ENCODE measurements at places on chromosomes 7 and 10.

DNA sequence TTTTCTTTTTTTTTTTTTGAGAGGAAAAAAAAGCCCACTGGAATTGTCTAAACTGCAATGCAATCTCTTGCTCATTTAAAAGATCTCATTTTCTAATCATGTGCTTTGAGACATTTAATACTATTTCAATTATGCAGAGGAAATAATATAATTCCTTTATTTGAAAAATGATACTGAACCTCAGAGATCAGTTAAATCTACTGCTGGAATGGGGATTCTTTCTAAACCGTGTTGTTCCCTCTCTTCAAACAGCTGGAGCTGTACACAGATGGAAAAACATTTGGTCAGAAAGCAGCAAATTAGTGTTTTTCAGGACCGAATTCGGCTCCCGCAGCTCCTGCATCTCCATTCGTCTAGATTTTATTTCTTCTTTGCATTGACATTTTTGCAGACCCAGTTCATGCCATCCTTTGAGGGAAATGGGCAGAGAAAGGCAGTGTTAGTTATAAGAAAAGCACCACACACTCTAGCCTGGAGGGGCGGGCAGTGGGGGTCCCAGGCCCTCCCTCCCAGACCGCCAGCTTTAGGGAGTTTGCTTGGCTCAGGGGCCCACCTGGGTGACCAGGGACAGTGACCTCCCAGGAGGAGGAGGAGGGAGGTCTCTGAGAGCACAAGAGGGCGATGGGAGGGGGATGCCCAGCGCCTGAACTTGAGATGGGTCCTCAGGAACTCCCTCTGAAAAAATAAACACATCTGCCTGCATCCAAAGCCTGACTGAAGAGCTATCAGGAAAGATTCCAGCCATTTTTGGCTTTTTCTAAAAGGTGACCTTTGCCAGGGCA is 32.4 kb downstream of the TRIM8 start:
- no peak for DNase-seq

DNA sequence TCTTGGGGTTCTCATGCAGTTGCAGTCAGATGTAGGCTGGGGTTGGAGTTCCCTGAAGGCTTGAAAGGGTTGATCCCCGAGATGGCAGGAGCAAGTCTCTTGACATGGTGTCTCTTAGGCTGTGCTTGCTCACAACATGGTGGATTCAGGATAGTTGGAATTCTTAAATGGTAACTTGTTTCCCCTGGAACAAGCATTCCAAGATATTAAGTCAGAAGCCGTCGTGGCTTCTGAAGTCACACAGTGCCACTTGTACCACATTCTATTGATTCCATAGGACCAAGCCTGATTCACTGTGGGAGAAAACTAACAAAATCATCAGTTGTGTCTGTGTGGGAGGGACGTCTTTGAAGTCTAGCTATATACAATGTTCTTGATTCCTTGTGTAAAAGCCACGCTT is 3.5 kb upstream of the SLC35B4 start:
- no peak for DNase-seq

- DNase-seq, result no peak
Observed at GRCh38 chr10:50988792-50989191, 85.5 kb upstream of the PRKG1 start.

- no peak for DNase-seq
Observed at GRCh38 chr7:36615852-36616540, 108.3 kb downstream of the AOAH start.

- no peak for DNase-seq
Observed at GRCh38 chr7:134174795-134175261, 47.7 kb downstream of the LRGUK start.

GRCh38 chr7:142607351-142607750 is 141.9 kb upstream of the PRSS1 start:
- no peak for DNase-seq

DNA sequence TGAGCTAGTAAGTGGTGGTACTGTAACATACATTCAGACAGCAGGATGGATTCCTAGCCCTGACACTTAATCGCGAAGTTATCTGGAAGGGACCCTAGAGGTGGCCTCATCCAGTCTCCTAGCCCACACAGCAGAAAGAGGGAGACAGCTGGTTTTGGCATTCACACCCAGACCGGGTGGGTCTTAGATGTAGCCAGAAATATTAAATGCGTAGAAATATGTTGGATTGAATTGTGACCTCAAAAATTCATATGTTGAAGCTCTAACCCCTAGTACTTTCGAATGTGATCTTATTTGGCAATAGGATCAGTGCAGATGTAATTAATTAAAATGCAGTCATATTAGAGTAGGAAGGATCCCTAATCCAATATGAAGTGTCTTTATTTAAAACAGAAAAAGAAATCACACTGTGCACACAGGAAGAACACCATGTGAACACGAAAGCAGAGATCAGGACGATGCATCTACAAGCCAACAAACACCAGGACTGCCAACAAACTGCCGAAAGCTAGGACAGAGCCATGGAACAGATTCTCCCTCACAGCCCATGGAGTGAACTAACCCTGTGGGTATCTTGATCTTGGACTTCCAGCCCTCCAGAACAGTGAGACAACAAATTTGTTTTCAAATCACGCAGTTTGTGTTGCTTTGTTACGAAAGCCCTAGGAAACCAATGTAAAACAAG is 2.9 kb upstream of the XPNPEP1 start:
- no peak for DNase-seq

DNA sequence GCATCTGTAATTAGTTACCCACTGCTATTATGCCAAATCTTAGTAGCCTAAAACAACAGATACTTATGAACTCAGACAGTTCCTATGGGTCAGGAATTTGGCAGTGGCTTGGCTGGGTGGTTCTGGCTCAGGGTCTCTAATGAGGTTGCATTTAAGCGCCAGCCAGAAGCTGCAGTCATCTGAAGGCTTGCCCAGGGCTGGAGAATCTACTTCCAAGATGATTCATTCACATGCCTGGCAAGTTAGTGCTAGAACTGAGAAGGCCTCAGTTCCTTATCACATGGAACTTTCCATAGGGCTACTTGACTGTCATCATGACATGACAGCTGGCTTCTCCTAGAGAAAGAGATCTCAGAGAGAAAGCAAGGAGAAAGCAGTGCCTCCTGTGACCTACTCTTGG is 121.3 kb downstream of the AVL9 start:
- DNase-seq, result no peak

- DNase-seq, result no peak
Observed at GRCh38 chr10:19654576-19654975, 161.7 kb upstream of the PLXDC2 start.

DNA sequence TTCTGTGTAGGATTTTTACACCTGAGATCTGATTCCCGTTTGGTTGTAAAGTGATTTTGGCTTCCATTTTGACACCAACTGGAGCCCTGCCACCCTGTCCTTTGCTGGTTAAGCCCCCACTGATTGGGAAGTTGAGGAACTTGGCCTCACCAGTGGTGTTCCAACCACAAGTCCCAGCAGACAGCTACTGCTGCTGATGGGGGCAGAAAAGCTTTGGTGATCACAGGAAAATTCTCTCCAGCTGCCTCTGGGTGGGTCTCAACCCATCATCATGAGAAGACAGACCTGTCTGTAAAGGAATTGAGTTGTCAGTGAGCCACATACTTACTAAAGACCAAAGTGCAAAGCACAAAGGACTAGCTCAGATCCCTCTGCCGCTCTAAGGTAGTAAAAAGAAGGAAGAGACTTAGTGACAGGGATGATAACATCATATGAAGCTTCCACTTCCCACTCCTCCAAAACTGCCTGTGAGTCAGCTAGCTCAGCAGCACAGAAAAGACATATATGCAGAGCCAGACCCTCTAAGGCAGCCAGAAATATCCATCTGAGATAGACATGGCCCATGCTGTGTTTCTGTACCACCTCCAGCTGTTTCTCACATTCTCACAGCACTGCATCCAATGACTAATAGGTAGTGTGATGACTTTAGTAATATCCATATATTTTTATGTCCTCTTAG is 22.4 kb upstream of the LRRC17 start:
- DNase-seq, result no peak

DNA sequence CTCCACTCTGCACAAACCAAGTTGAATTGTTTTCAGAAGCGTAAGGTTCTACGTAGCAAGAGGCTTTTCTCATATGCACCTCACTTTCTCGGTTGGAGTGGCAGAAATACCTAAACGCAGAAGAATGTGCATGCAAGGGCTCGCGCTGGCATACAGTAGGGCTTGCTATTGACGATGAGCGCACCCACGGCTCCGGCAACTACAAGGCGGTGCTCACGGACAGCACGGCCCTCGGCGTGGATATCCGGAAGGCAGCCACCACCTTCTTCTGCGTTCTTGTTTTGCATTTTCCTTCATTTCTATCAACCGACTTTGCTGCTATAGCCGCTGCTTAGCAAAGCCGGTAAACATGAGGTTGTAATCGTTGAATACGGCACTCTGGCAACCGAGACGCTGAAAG is 51.1 kb upstream of the UBE3C start:
- no peak for DNase-seq

DNA sequence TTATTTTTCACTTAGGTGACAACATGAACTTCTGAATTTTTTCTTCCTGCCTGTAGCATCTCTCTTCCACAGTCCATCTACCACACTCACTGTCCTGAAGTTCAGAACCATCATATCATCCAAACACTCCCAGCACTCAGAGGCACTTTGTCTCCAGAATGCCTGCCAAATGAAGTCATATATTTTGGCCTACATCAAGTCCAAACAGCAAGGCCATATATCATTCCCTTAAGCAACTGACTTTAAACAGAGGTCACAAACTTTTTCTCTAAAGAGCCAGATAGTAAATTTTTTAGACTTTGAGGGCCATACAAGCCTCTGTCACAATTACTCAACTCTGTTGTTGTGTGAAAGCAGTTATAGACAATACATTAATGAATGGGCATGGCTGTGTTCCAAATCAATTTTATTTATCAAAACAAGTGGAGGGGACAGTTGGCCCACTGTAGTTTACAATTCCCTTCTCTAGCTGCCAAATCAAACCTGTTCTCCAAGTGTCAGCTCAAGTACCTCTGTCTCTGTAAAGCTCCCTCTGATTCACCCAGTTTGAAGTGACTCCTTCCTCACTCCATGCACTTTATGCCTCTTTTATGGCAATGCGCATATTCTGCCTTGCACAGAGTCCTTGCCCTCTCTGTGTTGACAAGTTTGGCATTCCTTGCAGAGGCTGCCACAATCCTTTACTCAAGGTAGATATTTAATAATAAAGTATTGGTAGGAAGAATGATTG is 305.7 kb downstream of the FZD1 start:
- no peak for DNase-seq

GRCh38 chr10:18658271-18659124 is 733 bp upstream of the ARL5B start:
- DNase-seq, result peak; percentile 1

GRCh38 chr10:17235136-17235535 is 7.1 kb downstream of the VIM start:
- DNase-seq, result no peak

DNA sequence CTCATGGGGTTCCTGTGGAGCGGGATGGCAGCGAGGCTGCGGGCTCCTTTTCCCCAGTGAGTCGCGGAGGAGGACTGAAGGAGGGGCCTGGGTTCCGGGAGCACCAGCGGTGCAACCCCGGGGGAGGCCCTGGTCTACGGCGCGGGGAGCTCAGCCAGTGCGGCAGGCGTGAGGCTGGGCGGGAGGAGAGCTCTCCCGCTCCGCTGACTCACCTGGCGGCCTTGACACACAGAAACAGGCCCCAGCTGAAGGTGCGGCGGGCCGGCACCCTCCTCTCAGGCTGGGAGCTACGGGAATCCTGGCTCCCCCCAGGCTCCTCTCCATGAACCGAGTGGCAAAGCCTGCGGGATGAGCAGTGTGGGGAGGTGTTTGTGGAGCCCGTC is 6.8 kb upstream of the NOM1 start:
- DNase-seq, result no peak

GRCh38 chr10:14822879-14823755 is 14.7 kb downstream of the CDNF start:
- DNase-seq, result no peak

- no peak for DNase-seq
Observed at GRCh38 chr7:148050492-148051158, 539.9 kb upstream of the C7orf33 start.

DNA sequence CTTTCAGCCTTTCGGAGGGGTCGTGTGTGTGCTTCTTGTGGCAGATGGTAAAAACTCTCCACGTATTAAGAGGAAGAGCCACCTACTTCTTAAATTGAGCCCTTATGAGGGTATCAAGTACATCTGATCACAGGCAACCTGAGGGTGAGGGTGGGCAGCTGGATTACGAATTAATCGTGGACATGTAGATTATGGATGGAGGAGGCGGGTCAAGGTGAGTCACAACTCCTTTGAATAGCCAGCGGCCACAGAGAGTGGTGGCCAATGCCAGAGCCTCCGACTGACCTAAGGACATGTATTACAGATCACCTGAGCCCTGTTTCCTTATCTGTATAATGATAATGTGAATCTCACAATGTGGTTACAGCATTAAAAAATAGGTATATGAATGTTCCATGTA is 1083.9 kb downstream of the SORCS3 start:
- no peak for DNase-seq

GRCh38 chr7:22980422-22980821 is 33.5 kb downstream of the HYCC1 start:
- no peak for DNase-seq

GRCh38 chr7:34073676-34074075 is 168.3 kb downstream of the BMPER start:
- DNase-seq, result no peak

GRCh38 chr7:84647797-84648757 is 453.5 kb upstream of the SEMA3A start:
- DNase-seq, result no peak

DNA sequence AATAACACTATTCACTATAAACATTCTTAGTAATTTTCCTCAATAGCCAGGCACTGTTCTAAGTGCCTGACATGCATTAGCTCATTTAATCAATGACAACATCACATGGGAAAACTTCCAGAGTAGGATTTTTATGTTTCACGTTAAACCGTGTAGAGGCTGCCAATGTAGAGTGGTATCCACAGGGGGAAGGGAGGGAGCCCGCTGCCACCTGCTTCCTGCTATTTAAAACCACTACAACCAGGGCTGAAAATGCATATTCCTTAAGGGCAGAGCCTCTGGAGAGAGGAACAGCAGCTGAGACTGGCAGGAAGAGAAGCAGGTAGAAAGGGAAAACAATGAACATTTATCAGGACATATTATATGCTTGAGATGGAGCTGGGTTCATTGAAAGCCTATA is 684.3 kb upstream of the AUTS2 start:
- no peak for DNase-seq

- DNase-seq, result no peak
Observed at GRCh38 chr7:89312551-89312950, 517.0 kb upstream of the TEX47 start.

DNA sequence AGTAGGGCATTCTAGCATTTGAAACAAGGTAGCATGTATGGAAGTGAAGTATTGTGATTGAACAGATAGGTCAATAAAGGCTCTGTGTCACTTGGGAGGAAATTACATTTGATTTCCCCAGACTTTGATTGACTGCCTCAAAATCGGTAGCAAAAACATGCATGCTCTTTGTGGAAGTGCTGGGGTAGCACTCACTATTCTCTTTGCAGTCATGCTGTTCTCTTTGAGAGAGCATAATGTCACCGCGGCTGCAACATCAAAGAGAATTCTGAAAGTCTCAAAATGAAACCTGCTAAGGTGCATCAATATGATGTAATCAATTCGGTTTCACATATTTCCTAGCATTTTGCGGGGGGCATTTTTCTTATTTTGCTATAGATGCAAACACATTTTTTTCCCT is 64.2 kb downstream of the ARMC3 start:
- DNase-seq, result peak; percentile 15

GRCh38 chr7:149828357-149829309 is 9.5 kb upstream of the ZNF862 start:
- DNase-seq, result no peak

- no peak for DNase-seq
Observed at GRCh38 chr10:8225187-8225586, 170.7 kb downstream of the GATA3 start.

GRCh38 chr7:31074403-31075085 is 22.4 kb downstream of the ADCYAP1R1 start:
- no peak for DNase-seq
